ENCODE measurements at places on chromosomes 7 and 10.

DNA sequence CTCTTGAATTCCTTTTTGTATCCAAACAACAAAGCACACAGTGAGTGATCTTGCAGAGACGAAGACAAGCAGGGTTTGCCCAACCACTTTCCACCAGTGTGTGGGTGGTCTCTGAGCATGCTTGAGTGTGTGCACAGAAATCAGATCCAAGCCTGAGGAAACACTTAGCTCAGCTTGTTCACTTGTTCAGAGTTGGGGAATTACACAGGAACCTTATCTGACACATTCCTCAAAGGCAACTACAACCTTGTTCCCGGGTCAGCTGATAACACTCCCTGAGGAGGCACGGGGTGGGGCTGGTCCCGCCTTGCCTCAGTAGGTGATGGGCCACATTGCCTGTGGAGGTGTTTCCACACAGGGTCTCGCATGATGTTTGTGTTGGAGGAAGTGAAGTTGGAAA, 216.9 kb downstream of the DYNC1I1 start:
- no peak for DNase-seq

DNA sequence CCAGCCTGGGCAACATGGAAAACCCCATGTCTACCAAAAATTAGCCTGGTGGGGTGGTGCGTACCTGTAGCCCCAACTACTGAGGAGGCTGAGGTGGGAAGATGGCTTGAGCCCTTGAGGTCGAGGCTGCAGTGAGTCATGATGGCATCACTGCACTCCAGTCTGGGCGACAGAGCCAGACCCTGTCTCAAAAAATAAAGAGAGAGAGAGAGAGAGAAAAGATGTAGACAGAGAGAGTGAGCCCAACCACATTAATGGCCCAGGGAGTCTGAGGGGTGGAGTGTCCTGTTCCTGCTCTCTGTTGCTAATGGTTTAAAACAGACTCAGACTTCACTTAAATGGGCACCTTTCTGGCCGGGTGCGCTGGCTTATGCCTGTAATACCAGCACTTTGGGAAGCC, 455.7 kb upstream of the GALNT17 start:
- DNase-seq: no peak

- no peak for DNase-seq
Measured at GRCh38 chr10:126268013-126268920, 120.0 kb downstream of the ADAM12 start.

DNA sequence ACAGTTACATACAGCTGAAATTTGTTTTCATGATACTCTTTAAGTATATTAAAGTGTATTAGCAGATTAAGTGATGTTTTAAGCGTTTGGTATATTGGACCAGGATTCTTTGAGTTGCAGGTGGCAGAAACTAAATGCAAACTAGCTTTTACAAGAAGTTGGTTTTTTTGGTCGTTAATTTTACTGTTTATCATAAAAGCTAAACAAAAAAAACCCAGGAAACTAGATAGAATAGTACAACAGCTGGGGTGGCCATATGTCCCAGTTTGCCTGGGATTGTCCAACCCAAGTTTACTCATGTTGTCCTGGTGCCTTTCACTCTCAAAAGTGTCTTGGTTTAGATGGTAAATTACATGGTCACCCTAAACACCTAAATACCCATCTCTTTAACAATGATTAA, 108.7 kb downstream of the PHTF2 start:
- peak; percentile 71 for DNase-seq

GRCh38 chr7:135682191-135682590, 19.9 kb downstream of the STMP1 start:
- no peak for DNase-seq

DNA sequence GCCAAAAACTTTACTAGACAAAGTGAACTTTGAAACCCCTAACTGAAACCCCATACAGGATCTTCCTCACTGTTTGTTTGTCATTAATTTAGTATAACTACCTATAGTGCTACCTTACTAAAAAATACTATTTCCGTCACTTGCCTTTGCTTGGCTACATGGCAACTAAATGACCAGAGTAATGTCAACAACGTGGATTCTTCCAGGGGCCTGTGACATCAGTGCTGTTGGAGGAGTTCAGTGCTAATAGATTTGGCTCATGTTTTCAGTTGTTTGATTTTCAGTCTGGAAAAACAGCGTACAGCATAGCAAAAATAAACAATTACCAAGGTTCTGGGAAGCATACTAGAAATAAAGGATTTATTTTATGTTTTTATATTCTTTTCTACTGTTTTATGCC, 3.0 kb upstream of the ASB15 start:
- no peak for DNase-seq

- no peak for DNase-seq
Measured at GRCh38 chr7:18290223-18290622, 205.3 kb upstream of the HDAC9 start.

GRCh38 chr10:130495891-130496636, 359.9 kb downstream of the GLRX3 start:
- no peak for DNase-seq

- no peak for DNase-seq
Measured at GRCh38 chr7:111593343-111593742, 31.1 kb upstream of the IMMP2L start.

DNA sequence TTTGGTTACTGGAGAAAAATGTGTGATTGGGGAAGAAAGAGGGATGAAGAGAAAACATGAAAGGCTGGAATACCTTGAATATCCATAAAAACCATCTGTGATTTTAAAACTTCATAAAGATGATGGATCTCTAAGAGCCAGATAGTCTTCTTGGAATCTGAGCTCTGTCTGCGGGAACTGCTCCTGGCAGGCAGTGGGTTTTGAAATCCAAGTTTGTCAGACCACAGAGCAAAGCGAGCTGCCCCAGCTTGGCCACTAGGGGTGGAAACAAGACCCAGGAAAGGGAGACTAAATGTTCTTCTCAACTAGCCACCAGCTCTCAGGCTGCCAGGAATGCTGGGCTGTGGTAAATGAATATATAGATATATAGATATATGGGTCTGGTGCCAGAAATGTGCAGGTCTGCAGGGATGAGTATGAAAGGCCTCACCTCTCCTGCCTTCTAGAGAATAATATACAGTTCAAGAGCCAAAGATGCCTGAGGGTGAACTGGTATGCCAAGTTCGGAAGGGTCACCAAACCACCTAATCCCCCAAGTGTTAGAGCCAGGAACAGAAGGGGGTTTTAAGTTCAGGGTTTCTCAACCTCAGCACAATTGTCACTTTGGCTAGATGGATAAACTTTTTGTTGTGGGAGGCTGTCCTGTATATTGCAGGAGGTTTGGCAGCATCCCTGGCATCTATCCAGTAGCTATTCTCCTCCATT, 208.8 kb downstream of the KCNMA1 start:
- DNase-seq: no peak

- no peak for DNase-seq
Measured at GRCh38 chr7:28754027-28754426, 204.1 kb downstream of the TRIL start.

DNA sequence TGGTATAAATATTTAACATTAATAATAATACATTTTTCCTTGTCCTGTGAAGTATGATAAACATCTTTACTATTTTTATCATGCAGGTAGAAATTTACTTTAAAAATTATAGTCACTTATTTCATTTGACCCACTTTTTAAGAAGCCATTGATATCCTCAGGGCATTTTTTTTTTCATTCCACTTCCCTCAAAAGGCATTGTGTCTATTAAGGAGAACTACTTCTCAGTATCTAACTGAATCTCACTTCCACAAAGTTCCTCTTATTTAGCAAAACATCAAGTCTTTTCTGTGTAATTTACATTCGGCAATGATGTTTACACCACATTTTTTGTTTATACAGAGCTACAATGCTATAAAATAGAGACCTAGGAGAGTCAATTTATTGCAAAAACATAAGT, 388.2 kb upstream of the AKR1E2 start:
- DNase-seq: no peak

DNA sequence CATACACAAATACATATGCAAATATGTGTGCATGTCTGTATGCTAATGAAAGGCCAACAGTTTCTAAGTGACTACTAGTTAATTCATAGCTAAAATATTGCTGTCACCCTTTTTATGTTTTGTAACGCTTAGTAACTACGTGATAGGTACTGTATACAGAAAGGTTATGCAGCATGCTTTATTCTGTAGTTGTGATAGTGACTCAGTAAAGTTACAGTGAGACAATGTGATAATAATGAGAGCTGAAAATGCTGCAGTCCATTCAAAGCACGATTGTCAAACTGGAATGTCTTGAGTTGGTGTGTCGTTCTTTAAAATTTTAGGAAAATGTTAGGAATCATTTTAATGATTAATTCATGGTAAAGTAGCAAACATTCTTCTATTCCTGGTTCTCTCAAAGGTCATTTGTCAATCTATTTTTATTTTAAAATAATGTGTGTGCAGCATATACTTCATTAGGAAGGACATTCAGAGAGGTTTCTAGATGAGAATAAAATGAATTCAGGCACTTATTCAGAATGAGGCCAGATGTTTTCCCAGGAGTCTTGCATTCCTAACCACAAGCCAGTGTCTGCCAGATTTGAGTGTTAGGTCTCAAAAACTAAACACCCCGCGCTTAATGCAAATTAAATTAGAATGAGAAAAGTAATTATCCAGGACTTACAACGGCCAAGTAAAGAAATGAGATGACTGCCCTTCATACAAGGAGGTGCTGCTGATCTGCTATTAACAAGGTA, 408.8 kb upstream of the FZD8 start:
- DNase-seq: no peak

DNA sequence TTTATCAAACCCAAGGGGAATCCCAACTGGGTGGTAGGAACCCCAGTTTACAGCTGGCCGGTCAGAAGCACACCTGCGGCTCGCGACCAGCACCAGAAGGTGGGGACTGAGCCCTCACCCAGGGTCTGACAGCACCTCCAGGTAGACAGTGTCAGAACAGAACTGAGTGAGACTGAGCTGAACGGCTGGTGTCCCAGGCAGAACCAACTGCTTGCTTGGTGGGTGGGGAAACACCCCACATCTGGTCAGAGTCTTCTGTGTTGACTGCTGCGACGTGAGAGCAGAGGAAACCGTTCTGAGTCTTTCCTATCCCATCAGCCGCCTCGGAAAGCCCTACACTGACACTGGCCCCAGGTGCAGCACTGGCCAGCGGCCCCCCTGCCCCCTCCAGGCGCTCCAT, 160.7 kb downstream of the MAD1L1 start:
- no peak for DNase-seq
